ENCODE measurements at places on chromosomes 16 and 17.
A peak's percentile ranks its signal among the peaks of the same experiment; 100 is the strongest.

DNA sequence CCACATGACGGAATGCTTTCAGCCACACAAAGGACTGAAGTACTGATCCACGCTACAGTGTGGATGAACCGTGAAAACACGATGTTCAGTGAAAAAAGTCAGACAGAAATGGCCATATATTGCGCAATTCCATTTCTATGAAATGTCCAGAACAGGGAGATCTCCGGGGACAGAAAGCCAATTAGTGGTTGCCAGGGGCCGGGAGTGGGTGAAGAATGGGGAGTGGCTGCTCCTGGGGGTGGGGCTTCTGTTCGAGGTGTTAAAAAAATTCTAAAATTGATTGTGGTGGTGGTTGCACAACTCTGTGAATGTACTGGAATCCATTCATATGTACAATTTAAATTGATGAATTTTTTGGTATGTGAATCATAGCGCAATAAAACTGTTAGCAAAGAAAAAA, 154.8 kb upstream of the HSBP1 start:
- DNase-seq: no peak

DNA sequence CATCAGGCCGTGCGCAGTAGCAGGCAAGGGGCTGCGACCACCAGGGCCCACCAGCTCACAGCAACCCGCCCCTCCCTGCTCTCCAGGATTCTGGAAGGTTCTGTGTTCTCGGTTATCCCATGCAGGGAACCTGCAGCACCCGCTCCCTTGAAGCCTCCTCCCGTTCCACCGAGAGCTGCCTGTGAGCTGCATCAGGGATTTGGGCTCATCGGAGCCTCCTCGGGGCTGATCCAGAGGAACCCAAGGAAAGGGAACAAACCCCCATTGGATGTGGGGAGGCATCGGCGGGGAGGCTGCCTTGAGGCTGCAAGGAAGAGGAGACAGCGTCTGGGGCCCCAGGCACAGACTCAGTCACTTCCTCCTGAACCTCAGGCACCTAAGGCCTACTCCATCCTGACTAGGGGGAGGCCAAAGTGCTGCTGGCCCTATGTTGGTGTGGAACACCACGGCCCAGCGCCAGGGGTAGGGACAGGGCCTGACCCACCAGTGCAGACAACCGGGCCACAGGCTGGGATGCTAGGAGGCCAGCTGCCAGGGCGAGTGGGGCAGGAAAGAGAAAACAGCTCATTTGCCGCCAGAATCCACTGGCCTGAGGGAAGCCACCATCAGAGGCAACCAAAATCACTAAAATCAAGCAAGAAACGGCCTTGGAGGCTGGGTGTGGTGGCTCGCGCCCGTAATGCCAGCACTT, 14.4 kb upstream of the LGALS3BP start:
- DNase-seq: no peak

- no peak for DNase-seq
Observed at GRCh38 chr16:84074721-84075120, 32.1 kb upstream of the SLC38A8 start.

DNA sequence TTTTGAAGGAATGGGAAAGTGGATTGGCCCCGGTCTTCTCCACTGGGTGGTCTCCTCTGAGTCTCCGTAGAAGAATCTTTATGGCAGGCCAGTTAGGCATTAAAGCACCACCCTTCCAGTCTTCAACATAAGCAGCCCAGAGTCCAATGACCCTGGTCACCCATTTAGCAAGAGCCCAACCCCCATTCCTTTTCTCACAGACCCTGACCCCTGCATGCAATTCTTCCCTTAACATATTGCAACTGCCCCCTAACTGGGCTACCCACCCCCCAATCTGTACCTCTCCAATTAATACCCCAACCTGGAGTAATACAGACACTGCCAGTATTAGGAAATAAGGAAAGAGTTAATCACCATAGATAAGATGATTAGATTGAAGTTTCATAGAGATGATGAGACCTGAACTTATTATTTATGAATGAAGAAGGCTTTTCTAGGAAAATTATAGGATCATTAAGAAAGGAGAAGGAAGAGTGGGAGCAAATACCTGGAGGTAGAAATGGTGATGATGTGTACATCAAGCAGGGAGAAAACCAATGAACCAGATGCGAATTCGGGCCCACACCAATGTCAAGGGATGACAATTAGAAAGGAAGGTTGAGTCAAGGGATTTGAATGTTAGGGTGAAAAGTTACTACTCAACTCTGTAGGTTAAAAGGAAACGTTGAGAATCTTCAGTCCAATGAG, 2.4 kb downstream of the CCL2 start:
- no peak for DNase-seq

GRCh38 chr16:19696961-19697360, 21.1 kb downstream of the KNOP1 start:
- no peak for DNase-seq

DNA sequence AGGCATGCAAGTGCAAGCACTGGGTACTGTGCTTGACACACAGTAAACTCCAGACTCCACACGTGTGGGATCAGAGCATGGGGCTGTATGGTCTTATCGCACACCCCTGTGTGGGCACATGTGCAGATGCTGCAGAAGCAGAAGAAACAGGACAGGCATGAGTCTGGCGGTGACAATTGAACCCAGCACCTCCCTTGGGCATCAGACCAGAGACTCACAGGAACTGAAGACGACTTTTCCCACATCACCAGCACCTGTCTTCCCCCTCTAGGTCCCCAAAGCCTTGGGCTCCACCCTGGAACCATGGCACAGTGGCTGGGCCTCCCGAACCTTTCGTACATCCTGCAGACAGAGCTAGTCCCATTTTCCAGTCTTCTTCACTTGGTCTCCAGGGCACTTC, 126.4 kb upstream of the CDH5 start:
- DNase-seq: no peak

- peak; percentile 14 for DNase-seq
Observed at GRCh38 chr16:67930678-67931211, 917 bp downstream of the CTRL start.

DNA sequence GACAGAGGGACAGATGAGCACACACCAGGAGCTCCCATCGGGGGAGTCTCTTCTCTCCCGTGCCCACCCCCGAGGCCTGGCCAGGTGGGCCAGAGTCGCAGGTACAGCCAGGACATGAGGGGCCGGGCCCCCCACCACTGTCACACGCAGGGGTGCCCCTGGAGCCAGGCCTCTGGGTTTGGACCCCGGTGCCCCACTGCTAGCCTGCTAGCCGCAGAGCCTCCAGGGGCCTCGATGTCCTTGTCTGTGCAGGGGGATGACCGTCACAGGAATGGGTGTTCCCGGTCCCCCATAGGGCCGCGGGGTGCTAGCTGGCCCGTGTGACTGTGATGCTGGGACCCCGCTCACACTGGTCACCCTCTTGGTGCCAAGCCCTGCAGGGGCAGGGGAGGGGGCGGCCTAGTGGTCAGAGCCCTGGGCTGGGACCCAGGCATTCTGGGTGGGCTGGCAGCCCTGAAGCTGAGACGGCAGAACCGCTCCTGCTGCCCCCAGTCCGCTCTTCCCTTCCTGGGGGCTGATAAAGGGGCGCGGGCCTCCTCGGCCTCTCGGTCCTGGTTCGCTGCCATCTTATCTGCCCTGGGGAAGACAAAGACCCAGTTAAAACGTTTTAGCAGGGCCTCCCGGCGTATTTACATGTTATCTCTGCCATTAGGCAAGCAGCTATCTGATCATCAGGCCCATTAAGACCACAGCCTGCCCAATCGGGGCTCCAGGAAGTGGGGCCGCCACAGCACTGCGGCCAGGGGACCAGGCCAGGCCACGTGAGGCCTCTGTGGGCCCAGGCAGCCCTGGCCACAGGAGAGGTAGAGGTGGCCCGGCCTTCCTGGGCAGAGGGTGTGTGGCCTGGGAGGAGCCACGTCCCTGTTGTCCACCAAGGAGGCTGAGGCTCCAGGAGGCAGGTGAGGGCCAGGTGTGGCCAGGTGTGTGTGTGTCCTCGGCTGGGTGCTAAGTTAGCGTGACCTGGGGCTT, 57.2 kb upstream of the ZC3H18 start:
- DNase-seq: no peak

- no peak for DNase-seq
Observed at GRCh38 chr17:2510559-2510958, 1.1 kb downstream of the METTL16 start.

GRCh38 chr17:17904166-17905035, 67.6 kb upstream of the SREBF1 start:
- no peak for DNase-seq

DNA sequence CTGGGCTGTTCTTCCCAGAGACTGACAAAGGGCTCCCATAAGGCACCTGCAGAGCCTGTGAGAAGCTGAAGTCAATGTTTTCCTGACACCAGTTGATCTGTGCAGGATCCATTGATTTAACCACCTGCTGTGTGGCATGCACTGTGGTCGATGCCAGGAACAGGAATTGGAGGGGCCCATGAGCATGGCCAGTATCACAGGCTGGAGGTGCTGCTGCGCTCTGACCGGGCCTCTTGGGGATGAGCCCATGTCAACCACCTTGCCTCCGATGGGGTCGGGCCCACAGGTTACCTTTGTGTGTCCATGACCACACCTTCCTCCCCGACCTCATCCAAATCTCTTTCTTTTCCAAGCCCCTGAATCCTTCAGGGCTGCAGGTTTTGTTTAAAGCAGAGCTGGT, 18.2 kb upstream of the STH start:
- no peak for DNase-seq

DNA sequence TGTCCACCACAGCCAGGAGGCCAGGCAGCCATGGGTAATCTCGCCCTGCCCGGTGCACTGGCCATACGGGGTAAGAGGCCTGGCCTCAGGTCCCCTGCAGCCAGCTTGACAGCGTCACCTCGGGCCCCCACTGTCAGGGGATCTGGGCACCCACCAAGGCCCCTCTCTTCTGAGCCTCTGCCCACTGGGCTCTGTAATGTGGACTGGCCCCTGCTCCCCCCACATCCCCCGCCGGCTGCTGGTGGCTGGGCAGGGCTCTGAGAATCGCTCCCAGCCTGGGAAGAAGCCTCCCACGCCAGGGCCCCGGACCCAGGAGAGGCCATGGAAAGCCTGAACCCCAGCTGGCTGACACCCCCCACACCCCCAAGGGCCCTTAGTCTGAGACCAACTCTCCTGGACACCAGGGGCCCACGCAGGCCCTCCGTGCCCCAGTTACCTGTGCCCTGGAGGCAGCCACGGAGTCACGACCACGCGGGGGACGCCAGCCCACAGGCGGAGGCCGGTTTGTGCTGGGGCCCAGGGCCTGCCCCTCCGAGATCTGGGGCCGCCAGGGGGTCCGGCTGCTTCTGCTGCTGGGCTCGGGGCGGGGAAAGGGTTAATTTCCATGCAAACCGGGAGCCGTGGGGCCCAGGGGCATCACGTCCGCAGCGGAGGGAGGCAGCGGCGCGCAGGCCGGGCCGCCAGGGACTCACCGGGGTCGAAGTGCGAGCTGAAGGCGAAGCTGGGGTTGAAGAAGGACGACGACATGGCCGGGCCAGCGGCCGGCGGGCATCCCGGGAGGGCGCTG, at the start of gene PVALEF:
Gene PVALEF, plus strand, starts transcription at position 262 of the 787 bp plus-strand sequence. CDS start 15,720 bp downstream, outside the sequence.
- no peak for DNase-seq

GRCh38 chr17:47837401-47838039, 3.6 kb downstream of the SCRN2 start:
- DNase-seq: no peak

GRCh38 chr16:30184891-30185682, 1.7 kb downstream of the CORO1A start:
- DNase-seq: no peak

GRCh38 chr17:66200685-66201092, 8.8 kb upstream of the CEP112 start:
- no peak for DNase-seq

DNA sequence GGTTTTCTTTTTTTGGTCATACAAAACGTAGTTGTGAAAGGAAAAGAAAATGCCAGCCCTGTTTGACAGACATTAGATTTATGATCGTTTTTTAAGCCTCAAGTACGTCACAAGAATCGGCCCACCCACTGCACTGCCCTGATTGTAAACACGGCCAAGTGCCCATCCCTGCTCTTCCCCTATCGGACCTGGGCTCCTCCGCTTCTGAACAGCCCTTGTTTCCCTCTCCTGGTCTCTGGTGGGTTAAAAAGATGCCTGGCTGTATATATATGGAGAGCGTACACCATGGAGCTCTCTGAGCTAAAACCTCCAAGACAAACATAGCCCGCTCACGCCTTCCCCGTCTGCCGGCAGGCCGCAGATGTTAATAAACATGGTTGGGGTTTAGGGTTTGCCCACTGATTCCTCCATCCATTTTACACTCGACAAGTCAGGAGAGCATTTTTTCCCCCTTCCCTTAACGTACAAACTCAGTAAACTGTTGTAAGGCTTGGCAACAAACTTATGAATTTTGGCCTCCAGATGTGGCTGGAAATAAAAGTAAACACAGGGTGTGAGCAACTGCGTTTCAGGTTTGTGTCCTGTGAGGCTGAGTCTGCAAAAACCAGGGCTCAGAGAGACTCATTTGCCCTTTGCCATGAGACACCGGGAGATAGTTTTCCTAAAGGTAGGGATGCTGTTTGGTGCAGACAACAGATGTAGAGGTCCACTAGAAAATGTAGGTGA, 325.9 kb downstream of the SOX9 start:
- no peak for DNase-seq

- no peak for DNase-seq
Observed at GRCh38 chr16:70444249-70445063, 5.6 kb upstream of the ST3GAL2 start.

- no peak for DNase-seq
Observed at GRCh38 chr17:73528679-73529078, 115.6 kb downstream of the SDK2 start.

- no peak for DNase-seq
Observed at GRCh38 chr17:38507436-38507835, 79.2 kb downstream of the ARHGAP23 start.

- DNase-seq: no peak
Observed at GRCh38 chr16:81798311-81799137, 19.4 kb downstream of the PLCG2 start.

DNA sequence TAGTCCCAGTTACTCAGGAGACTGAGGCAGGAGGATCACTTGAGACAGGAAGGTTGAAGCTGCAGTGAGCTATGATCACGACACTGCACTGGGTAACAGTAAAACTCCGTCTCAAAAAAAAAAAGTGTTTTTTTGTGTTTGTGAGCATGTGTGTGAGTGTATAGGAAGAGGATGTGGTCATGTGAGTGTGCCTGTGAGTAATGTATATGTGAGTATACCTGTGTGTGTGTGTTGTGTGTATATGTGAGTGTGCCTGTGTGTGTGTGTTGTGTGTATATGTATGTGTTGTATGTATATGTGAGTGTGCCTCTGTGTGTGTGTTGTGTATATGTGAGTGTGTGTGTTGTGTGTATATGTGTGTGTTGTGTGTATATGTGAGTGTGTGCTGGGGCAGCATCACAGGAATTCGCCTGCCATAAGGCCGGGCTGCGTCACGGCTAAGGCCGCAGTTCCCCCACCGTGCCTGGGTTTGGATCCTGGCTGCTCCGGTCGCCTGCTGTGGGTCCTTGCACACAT, 21.4 kb upstream of the NPTX1 start:
- DNase-seq: no peak

DNA sequence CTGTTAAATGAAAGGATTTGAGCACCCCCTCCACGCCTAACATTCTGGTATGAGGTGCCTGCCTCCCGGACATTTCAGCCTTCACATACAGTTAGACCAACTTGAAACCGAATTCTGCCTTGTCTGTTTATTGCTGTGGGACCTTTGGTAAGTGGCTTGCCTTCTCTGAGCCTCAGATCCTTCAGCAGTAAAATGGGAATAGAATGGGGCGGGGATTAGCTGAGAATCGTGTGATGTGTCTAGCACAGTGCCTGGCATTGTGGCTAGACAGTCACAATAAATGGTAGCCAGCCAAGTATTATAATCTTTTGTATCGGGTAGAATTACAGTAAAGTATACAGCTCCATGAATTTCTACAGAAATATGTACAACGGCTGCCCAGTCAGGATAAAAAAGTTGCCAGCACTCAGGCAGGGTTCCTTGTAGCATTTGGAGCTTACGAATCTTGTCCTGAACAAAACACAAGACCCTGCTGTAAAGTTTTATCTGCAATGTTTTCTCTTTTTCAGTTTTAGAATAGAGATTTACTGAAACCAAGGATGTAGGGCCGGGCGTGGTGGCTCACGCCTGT, 786 bp downstream of the TMC7 start:
- DNase-seq: no peak

All from gastrocnemius medialis (tissue), 4 donors.